Activated CD4-positive, CD25-positive, alpha-beta regulatory T cell treated with anti-CD3 and anti-CD28 coated beads, Interleukin-2, amount 50 U/mL, for 16 hours (primary cell): ENCODE measurements at places on chromosomes 13 and 19.

- DNase-seq: no peak
Measured at GRCh38 chr13:37869756-37870488, at the start of gene TRPC4. TSS of gene TRPC4 (minus strand) at chr13:37869772. CDS start at chr13:37783333, 86,439 bp downstream.

DNA sequence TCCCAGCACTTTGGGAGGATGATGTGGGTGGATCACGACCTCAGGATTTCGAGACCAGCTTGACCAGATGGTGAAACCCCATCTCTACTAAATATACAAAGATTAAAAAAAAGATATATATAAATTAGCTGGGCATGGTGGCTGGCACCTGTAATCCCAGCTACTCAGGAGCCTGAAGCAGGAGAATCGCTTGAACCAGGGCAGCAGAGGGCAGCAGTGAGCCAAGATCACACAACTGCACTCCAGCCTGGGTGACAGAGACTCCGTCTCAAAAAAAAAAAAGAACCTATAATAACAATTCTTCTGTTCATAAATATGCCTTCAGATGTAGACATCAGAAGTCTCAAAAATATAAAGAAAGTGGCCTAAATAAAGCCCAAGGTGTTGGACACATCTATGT lies 7.6 kb downstream of the ZNF737 start:
- no peak for DNase-seq

DNA sequence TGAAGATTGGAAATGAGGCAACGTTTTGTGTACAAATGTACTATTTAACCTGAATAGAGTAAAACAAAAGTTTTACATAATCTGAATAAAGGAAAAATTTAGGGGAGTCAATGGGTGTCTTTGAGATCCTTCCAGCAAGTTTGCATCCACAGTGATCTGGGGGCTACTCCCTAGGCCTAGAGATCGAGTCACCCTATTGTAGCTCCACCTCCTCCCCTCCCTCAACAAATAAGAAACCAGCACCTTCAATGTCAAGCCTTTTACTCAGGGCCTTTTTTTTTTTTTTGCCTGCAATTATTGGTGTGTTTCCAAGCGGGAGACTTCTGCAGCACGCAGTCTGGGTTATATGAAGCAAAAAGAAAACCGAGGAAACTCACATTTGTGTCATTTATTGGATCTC lies 16.3 kb upstream of the RAP2A start:
- DNase-seq: no peak

DNA sequence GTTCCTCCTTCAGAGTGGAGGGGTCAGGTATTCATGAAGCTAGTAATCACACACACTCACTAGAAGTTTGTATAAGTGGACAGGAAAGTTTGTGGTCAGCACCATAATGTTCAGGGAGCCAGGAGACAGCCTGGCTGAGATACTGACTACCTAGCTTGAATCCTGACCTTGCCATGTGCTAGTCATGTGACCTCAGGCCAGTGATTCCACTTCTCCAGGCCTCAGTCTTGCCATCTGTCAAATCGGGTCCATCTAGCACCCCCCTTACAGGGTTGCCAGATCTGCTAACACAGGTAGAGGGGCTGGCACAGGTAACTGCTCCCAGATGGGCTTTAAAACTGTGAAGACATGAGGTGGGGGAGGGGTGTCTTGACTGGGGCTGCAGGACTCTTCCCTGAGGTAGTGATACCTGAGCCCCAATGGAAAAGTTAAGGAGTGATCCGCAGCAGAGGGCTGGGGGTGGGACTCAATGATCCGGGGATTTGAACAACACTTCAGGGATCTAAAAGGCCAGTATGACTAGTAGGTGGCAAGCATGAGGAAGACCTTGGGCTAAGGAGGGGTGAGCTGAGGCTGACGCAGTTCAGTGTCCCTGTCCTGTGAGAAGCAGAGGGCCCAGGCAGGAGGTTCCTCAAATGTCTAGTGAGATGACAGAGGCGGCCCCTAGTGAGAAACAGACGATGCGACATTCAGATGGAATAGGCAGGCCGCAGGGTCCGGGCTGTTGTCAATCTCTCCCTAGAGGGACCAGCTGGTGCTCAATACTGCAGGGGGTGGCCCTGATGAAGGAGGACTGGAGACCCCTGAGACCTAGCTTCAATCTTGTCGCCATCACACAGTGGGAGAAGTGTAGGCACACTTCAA lies 8.5 kb downstream of the ACTMAP start:
- no peak for DNase-seq

GRCh38 chr13:95289020-95289444 lies 12.2 kb downstream of the ABCC4 start:
- DNase-seq: no peak

DNA sequence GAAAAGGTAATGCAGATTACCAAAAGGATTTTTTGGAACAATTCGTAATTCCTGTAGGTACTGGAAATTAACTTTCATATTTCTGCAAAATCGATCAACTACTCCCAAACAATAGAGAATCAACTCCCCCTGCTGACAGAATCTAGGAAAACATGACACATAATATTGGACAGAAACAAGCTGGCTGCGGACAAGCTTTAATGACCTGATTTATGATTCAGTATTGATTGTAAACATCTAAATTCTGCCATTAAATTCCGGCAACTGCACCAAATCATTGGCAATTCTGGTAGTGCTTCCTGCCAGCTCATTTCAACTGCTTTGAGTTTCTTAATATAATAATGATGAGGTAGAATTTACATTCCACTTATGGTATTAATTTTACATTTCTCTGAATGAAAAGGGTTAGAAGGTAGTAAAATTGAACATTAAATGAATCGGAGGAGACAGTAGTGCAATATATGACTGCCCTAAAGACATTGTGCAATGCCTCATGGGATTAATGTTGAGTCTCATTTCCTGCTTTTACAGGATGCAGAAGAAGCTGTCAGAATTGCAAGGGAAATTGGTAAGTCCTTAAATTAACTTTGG lies 146.5 kb downstream of the PCCA start:
- DNase-seq: no peak

GRCh38 chr13:95470574-95471366 lies 81.8 kb upstream of the CLDN10 start:
- DNase-seq: no peak

DNA sequence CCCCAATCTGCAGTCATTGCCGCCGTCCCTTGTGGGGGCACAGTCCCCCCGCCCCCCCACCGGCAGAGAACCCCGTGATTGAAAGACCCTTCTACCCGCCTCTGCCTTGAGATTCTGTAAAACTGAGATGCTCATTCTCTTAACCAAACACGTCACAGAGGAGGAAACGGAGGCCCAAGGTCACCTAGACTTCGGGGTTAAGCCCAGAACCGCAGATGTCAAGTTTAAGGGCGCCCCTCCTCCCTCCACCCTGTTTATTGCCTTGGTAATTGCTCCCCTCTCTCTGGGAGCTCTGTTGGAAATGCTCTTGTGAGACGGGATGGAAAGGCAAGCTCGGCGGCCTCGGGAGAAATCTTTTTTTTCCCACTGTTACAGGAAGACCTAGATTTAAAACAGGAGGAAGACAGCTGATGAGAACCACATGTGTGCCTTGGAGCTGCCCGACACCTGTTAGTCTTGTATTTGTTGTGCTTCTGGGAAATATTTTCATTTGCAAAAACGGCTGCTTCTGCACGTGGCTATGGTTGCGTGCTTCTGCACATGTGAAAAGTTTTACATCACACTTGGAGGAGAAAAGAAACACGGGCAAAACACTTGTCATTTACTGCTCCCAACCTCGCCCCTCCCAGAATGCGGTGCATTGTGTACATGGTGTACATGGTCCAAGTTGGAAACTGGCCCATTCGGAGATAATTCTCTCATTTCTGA lies 1.1 kb upstream of the MED26 start:
- no peak for DNase-seq

DNA sequence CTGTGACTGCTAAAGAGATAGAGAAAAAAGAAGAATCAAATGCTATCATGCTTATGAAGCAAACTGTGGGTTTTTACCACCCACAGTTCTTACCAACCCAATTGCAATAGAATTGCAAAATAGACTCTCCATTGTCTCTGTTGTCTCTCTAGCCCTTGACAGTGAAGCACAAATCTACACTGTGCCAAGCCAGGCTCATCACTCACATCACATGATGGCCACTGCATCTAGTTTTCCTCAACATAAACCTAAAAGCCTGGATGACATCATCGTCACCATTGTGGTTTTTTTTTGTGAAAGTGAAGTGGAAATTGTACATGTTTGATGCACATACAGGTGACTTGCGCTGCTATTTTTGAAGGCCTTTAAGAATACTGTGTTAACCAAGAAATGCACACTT lies 56.1 kb downstream of the KL start:
- no peak for DNase-seq
